Pancreas (tissue), 10 donors: ENCODE measurements at places on chromosomes 5 and 9.

- peak; percentile 11 for DNase-seq
- H3K4me1 ChIP-seq: no peaks in the 10 kb centered on the region
Observed at GRCh38 chr5:31029925-31030324, 163.6 kb upstream of the CDH6 start.

GRCh38 chr5:127216898-127217675 lies 73.5 kb upstream of the MEGF10 start:
- no peak for DNase-seq
- no peak overlapping the region for H3K4me3 ChIP-seq
- H3K27ac ChIP-seq: no peak overlapping the region
- H3K4me1 ChIP-seq: no peaks in the 10 kb centered on the region

DNA sequence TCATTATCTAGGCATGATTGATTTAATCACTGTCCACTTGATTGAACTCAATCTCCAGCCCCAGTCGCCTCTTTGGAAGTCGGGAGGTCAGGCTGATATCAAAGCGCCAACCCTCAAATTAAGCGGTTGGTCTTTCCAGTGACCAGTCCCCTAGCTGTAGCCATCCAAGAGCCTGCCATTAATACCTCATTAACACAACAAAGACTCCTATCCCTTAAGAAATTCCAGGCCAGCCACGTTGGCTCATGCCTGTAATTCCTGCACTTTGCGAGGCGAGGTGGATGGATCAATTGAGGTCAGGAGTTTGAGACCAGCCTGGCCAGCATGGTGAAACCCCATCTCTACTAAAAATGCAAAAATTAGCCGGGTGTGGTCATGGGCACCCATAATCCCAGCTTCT lies 27.4 kb upstream of the GCNT1 start:
- no peak overlapping the region for H3K4me3 ChIP-seq
- DNase-seq: no peak
- no peaks in the 10 kb centered on the region for H3K36me3 ChIP-seq
- no peaks in the 10 kb centered on the region for H3K4me1 ChIP-seq
- H3K27ac ChIP-seq: no peak overlapping the region

- H3K36me3 ChIP-seq: no peaks in the 10 kb centered on the region
- H3K27ac ChIP-seq: no peak overlapping the region
Observed at GRCh38 chr5:52665559-52665958, 122.2 kb upstream of the ITGA1 start.

DNA sequence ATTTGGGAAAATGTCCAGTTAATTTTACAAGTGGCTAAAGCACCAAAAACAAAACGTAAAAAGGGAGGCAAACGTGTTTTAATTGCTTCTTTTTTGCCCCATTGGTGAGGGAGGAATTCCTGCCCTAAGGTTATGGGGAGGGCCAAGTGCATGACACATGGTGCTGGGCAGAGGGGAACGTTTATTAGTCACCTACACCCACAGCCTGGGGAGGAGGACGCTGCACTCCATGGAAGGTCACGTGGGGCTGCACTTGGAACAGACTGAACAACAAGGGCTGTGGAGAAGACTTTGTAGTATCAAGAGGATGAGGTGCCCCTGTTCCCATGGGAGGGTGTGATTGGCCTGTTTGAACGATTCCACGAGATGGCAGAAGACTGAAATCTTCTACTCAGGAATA lies 13.7 kb upstream of the ADAMTS16 start:
- DNase-seq: no peak
- H3K4me1 ChIP-seq: no peaks in the 10 kb centered on the region

DNA sequence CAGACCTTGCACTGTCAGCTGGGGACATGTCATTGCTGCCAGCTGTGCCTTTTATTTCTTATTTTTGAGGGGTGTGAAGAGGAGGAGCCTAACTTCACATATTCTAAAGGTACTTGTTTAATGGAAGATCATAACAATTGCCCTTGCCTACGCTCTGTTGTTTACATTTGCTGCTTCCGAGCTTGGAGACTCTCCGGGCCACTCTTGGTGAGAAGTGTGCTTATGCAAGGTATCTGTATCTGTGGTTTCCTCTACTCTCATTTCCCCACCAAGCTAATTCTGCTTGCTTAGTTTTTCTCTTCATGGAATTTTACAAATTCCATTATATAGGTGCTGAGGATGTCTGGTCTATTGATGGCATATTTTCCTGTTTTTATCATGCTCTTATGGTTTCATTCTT lies 105.3 kb downstream of the RASGRF2 start:
- no peak overlapping the region for H3K27ac ChIP-seq
- no peak overlapping the region for H3K4me3 ChIP-seq
- no peaks in the 10 kb centered on the region for H3K36me3 ChIP-seq
- no peaks in the 10 kb centered on the region for H3K4me1 ChIP-seq

DNA sequence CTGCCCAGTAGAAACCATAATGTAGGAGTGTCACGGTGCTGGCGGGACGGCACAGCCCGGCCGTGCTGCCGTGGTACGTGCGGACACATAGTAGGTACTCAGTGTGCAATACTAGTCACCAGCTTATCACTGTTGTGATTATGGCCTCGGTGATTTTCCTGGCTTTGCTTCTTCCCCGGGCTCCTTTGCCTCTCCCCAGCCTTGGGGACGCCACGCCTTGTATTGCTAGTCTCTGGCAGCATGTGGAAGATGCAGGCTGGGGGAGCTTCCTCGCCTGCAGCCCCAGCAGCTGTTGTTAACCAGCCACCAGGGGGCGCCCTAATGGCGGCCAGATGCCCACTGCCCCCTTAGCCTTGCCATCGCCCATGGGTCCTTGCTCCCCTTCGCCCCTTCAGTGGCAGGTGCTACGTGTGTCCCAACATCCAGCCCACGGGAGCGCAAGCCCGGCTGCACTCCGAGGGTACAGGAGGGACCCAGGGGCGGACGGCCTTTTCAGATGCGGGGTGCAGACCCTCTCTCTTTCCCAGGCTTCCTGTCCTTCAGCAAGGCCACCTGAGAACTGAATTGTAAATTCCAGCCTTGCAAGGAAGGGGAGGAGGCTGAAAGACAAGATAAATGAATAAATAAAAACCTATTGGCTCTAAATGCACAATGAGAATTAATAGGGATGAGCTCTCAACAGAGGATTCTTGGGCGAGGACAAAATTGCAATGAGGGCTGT lies 8.0 kb downstream of the NTNG2 start:
- H3K27me3 ChIP-seq: no peaks in the 10 kb centered on the region
- H3K27ac ChIP-seq: no peak overlapping the region
- H3K4me3 ChIP-seq: no peak overlapping the region

DNA sequence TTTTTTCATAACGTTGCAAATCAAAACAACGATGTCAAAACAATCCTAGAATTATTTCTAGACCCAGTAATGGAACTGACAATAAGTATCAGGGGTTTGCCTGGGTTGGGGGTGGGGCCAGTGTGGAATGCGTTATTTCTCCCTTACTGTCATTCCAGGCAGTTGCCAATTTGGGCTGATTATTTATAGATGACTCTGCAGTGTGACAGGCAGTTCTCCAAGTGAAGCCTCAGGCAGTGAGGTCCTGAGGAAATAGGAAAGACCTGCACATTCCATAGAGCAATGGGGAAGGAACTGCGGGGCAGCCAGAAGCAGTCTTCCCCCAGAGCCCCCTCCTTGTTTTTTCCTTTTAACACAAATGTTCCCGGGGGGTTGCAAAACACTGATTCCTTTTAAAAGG lies 179.0 kb downstream of the YTHDC2 start:
- H3K27ac ChIP-seq: no peak overlapping the region
- DNase-seq: no peak
- H3K27me3 ChIP-seq: no peaks in the 10 kb centered on the region
- H3K36me3 ChIP-seq: no peaks in the 10 kb centered on the region

- no peaks in the 10 kb centered on the region for H3K27me3 ChIP-seq
- no peaks in the 10 kb centered on the region for H3K36me3 ChIP-seq
- no peak for DNase-seq
- no peaks in the 10 kb centered on the region for H3K4me1 ChIP-seq
Observed at GRCh38 chr5:135971701-135972100, 16.9 kb upstream of the LECT2 start.

DNA sequence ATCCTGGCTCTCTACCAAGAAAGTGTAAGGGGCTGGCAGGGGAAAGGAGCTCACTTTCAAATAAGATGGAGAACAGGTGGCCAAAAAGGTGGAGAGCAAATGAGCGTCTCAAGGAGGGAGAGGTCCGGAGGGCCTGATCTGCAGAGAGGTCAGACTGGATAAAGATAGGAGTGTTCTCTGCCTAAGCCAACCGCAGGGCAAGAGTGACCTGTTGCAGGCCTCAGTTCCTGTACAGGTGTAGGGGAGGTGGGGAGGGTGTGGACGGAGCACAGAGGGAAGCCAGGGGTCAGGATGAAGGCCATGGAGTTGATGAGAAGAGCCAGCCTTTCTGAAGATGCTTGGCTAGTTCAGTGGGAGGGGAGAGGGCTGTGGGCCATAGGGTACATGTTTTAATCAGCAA lies 239.7 kb downstream of the HSPA4 start:
- no peak for DNase-seq
- H3K27me3 ChIP-seq: no peaks in the 10 kb centered on the region
- no peak overlapping the region for H3K4me3 ChIP-seq
- no peak overlapping the region for H3K27ac ChIP-seq
- no peaks in the 10 kb centered on the region for H3K36me3 ChIP-seq

- no peak overlapping the region for H3K4me3 ChIP-seq
- no peak overlapping the region for H3K27ac ChIP-seq
- H3K36me3 ChIP-seq: no peaks in the 10 kb centered on the region
- no peaks in the 10 kb centered on the region for H3K27me3 ChIP-seq
- H3K4me1 ChIP-seq: no peaks in the 10 kb centered on the region
Observed at GRCh38 chr9:34446468-34446891, 11.9 kb downstream of the FAM219A start.

DNA sequence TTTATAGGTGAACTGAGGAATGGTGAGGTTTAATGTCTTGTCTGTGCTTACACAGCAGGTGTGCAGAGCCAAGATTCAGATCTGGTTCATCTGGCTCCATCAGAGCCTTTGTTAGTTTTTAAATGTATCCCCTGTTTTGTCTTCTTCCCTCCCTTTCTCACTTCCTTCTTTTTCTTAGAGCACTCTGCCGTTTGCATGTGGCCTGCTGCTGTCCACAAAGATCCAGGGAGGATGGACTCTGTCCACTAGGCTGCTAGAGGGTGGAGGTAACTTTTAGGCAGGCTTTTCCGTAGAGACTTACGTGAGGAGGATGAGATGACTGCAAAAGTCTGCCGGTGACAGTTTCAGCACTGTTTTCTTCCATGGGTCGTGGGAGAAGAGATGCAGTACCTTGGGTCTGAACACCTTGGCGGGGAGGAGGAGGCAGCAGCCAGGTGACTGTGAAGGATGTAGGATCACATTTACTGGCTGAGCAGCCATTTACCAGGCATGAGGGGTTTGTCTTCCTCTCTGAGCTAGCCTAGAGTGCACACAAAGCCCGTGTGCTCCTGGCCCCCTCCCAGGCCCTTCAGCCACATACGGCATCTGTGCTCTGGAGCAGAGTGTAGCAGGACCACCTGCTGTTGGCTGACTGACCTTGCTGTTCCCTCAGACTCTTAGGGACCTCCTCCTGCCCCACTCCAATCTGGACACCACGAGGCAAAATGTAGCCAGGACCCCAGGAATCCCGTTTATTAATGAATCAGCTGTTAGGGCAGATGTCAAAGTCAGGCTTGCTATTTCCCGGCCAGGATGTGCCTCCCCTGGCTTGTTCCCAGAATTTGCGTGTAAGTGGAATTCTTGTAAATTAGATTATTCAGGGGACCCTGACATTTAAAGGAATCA lies 1.8 kb downstream of the NTMT1 start:
- no peak for DNase-seq
- H3K27me3 ChIP-seq: no peaks in the 10 kb centered on the region
- H3K4me1 ChIP-seq: peaks cover 10% of the 10 kb centered on the region
- H3K36me3 ChIP-seq: no peaks in the 10 kb centered on the region

DNA sequence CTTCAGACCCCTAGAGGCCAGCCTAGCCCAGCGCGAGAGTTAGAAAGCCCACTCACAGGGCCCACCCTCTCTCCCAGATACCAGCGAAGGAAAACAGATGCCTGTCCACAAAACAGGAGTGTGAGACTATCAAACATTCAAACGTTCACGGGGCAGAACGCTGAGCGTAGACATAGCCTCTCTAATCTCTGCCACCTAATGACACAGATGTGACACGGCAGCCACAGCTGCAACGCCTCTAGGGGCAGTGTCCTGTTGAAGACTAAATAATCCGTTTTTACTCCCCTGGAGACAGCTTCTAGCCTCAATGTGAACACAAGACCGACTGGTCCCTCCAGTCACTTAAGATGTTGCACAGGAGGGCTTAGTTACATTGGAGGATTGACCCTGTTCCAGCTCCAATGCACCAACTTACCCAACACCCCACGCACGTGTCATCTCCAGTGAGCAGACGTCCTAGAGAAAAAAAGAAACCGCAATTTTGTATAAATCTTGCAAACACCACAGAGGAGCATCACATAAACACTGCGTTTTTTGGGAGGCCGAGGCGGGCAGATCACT lies 14.3 kb downstream of the DIPK1B start:
- H3K4me1 ChIP-seq: peaks cover 7% of the 10 kb centered on the region
- H3K36me3 ChIP-seq: peaks cover 38% of the 10 kb centered on the region
- no peak overlapping the region for H3K27ac ChIP-seq
- no peaks in the 10 kb centered on the region for H3K27me3 ChIP-seq

DNA sequence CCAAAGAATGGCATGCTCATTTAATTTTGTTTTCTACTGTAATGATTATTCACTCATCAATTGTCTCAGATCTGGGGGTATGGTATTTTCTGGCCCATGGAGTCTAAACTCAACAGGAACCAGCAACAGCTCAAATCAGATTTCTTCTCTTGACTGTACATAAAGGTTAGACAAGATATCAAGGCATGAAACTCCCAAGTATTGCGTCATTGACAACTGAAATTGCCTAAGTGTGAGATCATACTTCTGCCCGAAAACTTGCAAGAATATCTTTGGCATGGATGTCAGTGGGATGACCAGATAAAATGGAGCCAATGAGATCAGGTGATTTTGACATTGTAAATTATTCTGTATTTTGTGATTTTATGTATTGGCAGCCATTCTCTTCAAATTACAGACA lies 141.7 kb upstream of the STK32A start:
- H3K4me3 ChIP-seq: no peak overlapping the region
- DNase-seq: no peak
- H3K36me3 ChIP-seq: no peaks in the 10 kb centered on the region
- no peak overlapping the region for H3K27ac ChIP-seq
- H3K4me1 ChIP-seq: no peaks in the 10 kb centered on the region

- DNase-seq: no peak
- H3K27ac ChIP-seq: no peak overlapping the region
- no peaks in the 10 kb centered on the region for H3K4me1 ChIP-seq
Observed at GRCh38 chr9:83569326-83569725, 31.1 kb upstream of the FRMD3 start.

DNA sequence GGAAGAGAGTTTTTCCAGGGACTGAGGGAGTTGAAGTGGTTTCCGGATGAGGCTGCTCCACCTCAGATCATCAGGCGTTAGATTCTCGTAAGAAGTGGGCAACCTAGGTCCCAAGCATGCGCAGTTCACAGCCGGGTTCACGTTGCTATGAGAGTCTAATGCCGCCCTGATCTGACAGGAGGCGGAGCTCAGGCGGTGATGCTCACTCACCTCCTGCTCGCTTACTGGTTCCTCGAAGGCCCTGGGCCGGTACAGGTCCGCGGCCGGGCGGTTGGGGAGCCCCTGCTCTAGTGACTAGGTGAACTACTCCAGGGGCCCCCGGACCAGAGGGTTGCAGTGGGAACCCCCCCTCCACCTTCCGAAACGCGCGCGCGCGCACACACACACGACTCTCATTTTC lies 997 bp upstream of the RNF130 start:
- H3K27me3 ChIP-seq: no peaks in the 10 kb centered on the region
- H3K27ac ChIP-seq: peak overlapping the region; percentile 83
- no peaks in the 10 kb centered on the region for H3K36me3 ChIP-seq
- peaks cover 21% of the 10 kb centered on the region for H3K4me1 ChIP-seq
- H3K4me3 ChIP-seq: no peak overlapping the region

- H3K4me1 ChIP-seq: peaks cover 5% of the 10 kb centered on the region
- no peaks in the 10 kb centered on the region for H3K36me3 ChIP-seq
- H3K27ac ChIP-seq: no peak overlapping the region
- no peaks in the 10 kb centered on the region for H3K27me3 ChIP-seq
- no peak overlapping the region for H3K4me3 ChIP-seq
Observed at GRCh38 chr5:119343052-119343451, 12.8 kb upstream of the TNFAIP8 start.
